ENCODE measurements at places on chromosomes 13 and 19.

DNA sequence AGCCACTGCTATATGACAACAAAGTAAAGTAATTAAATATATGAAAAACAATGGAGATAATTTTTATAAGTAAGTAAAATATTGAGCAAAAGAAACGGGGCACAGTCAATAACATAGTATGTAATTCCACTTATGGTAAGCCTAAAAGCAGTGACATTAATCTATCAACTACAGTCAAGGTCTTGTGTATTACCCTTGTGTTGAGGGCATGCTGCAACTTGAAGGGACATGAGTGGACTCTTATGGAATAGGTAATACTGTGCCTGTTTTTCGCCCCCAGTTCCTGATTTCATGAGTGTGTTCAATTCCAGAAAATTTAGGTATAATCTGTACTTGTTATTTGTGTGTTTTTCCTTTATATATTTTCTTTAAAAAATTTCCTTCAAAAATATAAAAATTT lies 201.3 kb upstream of the SLITRK6 start:
- no peak for DNase-seq

- DNase-seq = no peak
These were observed 188.8 kb upstream of the GPC6 start for GRCh38 chr13:93037780-93038179.

GRCh38 chr13:109989155-109989554 lies 202.8 kb upstream of the IRS2 start:
- DNase-seq = no peak

- no peak for DNase-seq
These were observed 6.3 kb downstream of the GPR18 start for GRCh38 chr13:99251921-99252320.

- DNase-seq = no peak
These were observed 61.0 kb upstream of the SHISA2 start for GRCh38 chr13:26112843-26113242.

DNA sequence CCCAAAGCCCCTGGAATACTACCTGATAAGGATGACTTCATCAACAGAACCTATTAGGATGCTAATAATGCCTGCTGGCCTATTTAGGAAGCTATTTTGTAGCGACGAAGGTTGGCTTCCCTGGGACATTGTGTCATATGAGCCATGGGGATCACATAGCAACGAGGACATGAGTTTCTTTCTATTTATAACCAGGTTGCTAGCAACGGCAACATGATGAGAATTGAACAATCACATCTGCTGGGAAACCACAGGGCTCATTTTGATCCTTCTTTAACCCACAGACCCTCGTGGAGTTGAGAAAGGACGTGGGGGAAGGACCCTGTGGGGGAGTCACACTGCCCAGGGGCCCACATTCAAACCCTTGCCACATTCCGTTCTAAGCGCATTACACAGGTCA lies 172.2 kb downstream of the COL4A1 start:
- no peak for DNase-seq

- no peak for DNase-seq
These were observed 14.3 kb upstream of the LRRC63 start for GRCh38 chr13:46197299-46198048.

DNA sequence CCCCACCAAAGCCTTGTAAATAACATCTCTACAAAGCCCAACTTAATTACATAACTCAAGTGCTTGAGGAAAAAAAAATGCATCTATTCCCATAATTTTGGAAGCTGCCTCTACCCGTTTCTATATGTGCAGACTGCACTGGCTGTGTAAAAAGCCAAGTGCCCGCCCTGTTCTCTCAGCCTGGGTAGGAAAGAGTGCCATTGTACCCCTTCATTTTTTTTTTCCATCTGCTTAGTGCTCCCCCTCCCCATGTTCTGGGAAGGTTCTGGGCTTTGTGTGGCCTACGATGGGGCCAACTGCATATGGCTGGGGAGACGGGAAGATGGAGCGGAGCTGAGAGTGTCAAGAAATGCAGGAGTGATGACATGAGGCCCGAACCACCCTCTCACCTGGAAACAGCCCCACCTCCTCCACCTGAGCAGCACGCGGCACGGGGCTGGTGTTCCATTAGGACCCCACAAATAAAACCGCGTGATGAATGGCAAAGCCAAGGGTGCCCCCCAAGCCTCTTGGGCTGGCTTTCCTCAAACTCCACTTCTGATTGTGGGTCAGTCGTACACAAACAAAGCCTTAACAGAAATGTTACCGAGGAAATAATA lies 42.1 kb downstream of the TSHZ3 start:
- no peak for DNase-seq

DNA sequence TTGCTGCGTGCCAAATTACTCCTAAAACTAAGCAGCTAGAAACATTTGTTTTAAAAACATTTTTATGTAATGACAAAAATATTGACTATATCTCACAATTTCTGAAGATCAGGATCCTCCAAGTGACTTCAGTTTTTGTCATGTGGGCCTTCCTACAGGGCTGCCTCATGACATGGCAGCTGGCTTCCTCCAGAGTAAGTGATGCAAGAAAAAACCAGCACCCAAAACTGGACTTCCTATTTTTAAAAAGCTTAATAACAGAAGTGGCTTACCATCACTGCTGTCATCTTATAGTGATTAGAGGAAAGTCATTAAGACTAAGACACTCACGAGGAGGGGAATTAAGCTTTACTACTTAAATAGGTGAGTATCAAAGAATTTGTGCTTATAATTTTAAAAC lies 681.7 kb downstream of the PCDH17 start:
- DNase-seq = no peak

DNA sequence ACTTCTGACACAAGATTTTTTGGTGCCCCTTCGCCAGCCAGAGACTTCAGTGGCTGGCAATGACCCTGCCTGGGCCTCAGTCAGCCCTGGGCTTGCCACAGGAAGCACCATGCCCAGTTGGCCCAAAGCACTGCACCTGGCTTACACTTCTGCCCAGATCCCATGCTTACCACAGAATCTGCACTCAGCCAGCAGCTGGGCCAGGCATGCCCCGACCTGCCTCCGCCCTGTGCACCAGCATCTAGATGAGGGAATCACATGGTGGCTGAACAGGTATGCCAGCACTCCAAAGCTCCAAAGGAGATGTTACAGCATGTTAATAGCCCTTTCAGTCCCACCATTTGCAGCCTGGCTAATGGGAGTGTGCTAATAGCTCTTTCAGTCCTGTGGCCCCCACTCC lies 690.9 kb downstream of the SLITRK6 start:
- no peak for DNase-seq

- DNase-seq = no peak
These were observed 8.0 kb upstream of the VN1R4 start for GRCh38 chr19:53275480-53275879.

- no peak for DNase-seq
These were observed 37.1 kb downstream of the DZIP1 start for GRCh38 chr13:95607366-95607765.

DNA sequence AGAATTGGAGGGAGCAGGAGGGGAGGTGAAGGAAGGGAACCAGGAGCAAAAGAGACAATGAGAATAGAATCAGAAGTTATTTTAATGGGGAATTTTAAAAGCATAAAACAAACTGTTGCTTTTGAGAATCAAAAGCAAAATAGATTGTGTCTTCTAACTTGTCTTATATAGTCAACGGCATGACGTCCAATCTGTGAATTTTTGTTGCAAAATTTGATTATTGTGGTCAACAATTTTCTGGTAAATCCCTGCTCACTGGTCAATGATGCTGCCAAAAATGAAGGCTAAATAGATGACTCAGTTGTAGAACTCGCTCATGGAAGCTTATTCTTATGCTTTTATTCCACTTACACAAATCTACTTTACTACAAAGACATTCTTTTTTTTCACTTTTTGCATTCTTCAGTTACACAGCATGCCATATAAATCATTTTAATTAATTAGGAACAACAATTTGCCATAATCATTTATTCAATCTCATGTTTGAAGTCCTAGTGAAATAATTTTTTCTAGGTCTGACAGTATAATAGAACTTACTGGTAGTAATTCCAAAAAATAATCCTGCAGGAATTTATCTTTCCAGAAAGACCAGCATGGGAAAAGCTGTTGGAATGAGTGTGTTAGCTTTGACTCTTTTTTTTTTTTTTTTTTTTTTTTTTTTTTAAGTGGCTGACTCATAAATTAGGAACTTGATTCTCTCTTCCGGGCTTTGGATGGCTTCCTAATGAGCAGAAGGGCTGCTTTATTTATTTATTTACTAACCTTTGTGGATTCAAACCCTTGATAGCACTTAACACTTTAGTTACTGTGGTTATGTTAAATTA lies 256.9 kb downstream of the SPRY2 start:
- peak; percentile 36 for DNase-seq

DNA sequence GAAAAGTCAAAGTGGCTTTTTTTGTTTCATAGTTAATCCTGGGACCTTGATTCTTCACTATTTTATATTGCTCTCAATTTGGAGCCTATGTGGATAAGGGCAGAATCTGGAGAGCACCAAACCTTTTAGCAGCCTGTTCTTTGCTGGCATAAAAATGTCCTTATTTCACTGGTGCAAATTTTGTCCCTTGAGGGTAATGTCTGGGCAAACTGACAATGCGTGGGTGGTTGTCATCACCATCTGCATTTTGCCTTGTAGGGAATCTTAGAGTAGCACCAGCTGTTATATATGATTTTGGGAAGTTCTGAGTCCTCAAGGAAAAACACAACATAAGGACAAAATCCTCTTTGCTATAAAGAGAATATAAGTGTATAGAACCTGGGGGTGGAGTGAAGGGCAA lies 336.9 kb upstream of the HTR2A start:
- no peak for DNase-seq

GRCh38 chr19:10510301-10510802 lies 6.9 kb downstream of the S1PR5 start:
- DNase-seq = no peak

- no peak for DNase-seq
These were observed 8.5 kb upstream of the CEACAM7 start for GRCh38 chr19:41696402-41697197.

GRCh38 chr19:4744451-4745174 lies 21.0 kb upstream of the DPP9 start:
- no peak for DNase-seq

DNA sequence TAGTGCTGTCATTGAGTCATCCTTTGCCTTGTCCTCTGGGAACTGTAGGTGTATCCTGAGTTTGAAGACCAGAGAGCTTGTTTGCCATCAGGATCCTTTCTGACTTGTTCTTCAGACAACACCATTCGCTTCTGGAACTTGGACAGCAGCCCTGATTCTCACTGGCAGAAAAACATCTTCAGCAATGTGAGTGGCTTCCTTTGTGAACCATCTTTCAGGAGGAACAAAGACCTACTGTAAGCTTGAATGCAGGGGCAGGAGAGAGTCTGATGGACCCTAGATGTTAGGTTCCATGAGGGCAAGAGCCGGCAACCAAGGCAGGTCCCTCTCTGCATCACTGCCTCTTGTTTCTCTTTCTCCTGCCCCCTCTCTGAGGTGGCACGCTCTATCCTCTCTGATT lies 26.7 kb downstream of the WDR62 start:
- no peak for DNase-seq

GRCh38 chr19:55253842-55254624 lies 4.8 kb downstream of the PPP6R1 start:
- DNase-seq = no peak

DNA sequence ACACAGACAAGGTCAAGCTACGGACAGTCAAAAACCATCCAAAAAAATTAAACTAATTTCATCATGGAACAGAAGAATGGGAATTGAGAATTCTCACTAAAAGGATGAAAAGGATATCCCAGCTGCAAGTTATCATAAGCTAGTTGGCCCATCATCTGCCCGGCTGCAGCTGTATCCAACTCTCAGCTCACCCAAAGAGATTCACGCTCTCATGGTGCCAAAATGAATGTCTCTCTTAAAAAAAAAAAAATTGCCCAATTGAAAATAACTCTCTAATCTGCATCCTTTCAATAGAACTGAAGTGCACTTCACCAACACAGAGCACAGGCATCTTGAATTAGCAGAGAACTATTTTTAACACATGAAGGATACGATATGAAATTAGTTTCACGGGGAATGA lies 20.0 kb downstream of the ENOX1 start:
- no peak for DNase-seq
